Brain pericyte (primary cell): ENCODE measurements at places on chromosomes 12 and 14.

DNA sequence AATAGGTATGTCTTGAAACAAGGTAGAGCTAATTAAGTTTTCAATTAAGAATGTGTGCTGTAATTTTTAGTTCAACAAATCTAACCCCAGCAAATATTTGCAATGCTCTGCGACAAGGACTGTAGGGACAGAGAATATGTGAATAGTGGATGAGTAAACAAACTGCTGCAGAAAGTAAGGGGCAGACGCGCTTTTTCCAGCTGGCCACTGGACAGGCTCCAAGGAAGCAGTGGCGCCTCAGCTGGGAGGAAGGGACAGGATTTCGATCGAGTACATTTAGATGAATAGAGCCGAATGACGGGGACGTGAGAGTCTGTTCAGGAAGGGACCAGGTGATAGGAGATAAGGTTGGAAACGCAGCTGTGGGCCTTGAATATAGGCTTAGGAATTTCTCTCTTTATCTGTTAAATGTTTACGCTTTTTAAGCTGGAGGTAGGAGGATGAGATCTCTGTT, 69.3 kb downstream of the ELK3 start:
- no peak for DNase-seq

GRCh38 chr14:81447021-81447764, 47.1 kb upstream of the STON2 start:
- no peak for DNase-seq

DNA sequence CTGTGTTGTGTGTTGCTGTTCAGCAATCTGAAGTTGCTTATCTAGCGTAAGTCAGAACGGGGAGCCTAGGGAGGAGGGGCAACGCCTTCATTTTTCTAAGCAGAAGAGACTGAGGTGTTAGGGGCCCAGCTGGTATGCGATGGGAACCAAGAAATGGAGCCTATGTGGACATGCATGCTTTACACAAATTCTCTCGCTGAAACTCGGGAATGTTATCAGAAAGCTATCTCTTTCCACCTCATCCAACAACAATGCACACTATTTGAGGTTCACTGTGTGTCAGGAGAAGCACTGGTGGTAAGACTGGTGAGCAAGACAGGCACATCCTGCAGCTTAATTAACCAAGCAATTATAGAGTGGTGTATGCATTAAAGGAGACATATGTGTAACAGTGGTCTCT, 89.7 kb downstream of the NRXN3 start:
- no peak for DNase-seq

GRCh38 chr12:4563336-4563735, 1.3 kb downstream of the DYRK4 start:
- DNase-seq: no peak

GRCh38 chr12:49903351-49903699, 375 bp downstream of the FAIM2 start:
- no peak for DNase-seq

DNA sequence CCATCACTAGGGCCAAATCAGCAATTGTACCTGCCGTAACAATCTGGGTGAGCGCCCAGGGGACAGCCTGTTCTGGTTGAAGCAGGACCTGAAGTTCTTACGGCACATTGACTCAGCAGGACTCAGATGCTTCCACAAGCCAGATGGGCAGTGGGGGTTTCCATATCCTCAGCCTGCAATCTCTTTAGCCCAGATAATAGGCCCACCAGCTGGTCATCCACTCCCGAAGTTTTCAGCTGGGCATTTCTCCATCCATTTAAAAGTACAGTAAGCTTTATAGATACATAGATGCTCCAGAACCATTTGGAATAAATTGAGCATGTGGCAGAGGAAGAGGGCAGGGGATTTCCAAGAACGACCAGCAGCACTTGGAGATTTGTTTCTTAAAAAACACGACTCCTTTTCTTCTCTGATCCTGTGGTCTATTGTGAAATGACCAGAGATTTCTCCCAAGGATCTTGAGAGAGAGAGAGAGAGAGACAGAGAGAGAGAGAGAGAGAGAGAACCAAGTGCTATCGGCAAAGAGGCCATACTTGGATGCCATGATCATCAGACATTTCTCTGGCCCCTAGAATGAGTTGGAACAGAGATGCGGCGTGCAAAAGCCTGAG, 74.8 kb upstream of the PLXNC1 start:
- no peak for DNase-seq

- DNase-seq: no peak
These were observed 32.9 kb downstream of the LGR5 start for GRCh38 chr12:71472441-71472911.

DNA sequence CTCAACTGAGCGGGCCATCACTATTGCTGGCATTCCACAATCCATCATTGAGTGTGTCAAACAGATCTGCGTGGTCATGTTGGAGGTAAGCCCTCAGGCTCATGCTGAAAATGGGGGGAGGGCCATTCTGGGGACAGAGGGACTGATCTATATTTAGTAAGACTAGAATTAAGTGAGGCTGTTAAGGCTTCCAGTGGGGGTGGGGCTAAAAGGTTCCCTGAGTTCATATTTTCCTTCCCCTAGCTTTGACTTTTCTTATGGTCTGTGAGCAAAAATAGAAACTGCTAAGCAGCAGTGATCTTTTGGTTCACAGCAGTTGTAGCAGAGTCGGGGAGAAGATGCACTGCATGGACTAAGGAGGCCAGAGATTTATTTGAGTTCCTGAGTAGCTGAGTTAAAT, 9.2 kb downstream of the PCBP2 start:
- DNase-seq: no peak

- no peak for DNase-seq
These were observed 230.2 kb upstream of the RGS6 start for GRCh38 chr14:71701990-71702389.

- DNase-seq: no peak
These were observed 566 bp upstream of the PRDM4 start for GRCh38 chr12:107761502-107761904.

DNA sequence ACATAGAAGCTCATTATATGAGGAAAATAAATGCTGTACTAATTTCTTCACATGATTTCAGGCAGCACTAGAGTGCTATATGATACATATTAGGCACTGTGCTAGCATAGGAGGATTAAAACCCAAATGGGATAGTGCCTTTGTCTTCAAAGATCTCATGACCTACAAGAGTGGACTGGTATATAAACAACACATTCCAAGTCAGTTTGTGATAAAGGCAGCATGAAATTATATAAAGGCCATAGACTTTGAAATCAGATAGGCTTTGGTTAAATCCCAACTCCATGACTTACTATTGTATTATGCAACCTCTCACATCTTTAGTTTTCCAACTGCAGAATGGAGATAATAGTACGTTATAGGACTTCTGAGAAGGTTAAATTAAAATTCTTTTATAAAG, 179.7 kb downstream of the RAD51B start:
- DNase-seq: no peak

GRCh38 chr14:49733836-49734235, 34.1 kb upstream of the KLHDC2 start:
- no peak for DNase-seq

DNA sequence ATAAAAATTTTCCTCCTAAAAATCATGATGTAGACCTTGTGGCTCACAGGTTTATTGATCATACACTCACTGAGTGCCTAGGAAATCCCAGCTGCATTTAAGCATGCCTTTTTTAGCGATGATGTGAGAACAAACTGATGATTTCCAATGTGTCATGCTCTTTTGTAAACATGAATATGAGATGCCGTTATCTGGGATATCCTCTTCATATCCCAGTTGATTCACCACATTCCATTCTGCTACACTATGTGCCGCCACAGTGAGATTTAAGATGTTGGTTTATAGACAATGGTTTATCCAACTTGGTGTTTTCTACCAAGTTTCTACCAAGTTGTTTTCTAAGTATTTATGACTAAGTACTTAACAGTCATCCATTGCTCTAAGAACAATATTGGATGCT, 5.2 kb downstream of the OR4E1 start:
- no peak for DNase-seq

- no peak for DNase-seq
These were observed 765.2 kb upstream of the SEL1L start for GRCh38 chr14:82298811-82299210.

GRCh38 chr12:106141452-106141851, 2.7 kb upstream of the NUAK1 start:
- no peak for DNase-seq

GRCh38 chr14:104799244-104800014, 1.5 kb upstream of the ZBTB42 start:
- no peak for DNase-seq

DNA sequence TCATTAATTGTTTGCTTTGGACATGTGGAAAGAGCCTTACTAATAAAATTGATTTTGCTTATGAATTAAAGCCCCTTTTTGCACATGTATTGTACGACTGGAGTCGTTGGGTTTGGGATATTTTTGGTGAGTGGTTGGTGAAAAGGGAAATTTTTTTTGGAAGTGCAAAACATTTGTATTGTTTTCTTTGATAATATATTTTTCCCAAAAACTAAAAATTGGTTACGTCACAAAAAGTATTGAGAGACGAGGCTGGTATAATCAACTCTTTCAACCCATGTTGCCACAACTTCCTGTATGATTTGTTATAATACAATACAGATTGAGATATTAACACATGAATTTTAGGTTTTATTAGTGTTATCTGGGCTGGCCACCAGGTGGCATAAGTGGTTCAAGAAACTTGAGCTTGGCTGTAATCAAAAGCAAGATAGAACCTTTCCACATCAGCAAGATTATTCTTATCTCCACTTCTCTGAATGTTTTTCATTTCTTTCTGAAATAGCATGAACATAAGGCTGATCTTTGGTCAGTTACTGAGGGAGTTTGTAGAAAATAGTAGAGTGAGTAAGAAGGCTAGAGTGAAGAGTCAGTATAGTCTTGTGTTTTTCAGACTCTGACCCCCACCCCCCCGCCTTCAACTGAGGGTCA, 8.7 kb downstream of the NGDN start:
- no peak for DNase-seq

DNA sequence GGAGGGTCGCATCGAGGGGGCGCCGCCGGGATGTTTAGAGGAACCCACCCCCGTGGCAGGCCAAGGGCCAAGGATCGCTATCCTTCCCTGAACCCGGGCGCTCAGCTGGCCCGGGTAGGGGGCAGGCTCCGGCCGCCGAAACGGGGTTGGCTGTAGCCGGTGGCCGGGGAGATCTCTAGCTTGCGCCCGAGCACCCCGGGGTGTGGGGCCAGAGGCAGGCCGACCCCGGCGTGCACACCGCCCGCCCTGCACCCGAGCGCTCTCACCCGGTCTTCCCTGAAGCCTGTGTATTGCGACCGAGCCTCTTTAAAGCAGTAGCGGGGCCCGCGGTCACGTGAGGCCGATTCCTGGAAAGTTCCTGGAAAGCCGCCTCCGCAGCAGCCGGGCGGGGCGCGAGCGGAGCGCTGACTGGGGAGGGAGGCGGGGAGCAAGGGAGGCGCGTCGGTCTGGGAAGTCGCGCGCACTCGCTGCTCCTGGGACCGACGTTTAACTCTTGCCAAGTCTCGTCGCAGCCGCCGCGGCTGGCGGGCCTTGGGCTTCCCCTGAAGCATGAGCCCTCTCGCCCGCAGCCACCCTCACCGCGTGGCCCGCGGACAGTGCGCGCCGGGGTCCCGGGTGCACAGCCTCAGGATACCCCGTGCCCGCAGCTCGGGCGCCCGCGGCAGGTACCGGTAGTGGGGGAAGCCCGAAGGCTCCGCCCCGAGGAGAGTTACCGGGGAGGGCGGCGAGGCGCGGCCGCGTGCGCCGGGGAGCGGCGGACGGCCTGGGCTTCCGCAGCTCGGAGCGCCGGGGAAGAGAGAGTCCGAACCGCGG, 1.7 kb upstream of the SOCS2 start:
- DNase-seq: peak; percentile 54

GRCh38 chr14:44286201-44286600, 220.9 kb downstream of the FSCB start:
- DNase-seq: no peak

DNA sequence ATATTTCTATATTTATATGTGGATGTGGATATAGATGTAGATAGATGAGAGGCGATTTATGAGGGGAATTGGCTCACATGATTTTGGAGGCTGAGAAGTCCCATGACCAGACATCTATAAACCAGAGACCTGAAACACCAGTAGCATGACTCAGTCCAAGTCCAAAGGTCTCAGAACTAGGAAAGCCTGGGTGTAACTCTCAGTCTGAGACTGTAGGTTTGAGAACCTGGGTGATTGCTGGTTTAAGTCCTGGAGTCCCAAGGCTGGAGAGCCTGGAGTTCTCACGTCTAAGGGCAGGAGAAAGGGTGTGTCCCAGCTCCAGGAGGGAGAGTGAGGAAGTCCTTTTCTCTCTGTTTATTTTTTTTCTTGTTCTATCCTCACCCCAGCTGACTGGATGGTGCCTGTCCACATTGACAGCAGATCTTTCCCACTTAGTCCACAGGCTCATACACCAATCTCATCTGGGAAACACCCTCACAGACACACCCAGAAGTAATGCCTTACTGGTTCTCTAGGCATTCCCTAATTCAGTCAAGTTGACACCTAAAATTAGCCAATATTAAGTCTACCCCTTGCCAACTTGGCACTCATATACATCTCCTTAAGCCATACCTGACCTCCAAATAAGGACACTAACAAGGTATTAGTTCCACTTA, 45.4 kb downstream of the EMP1 start:
- no peak for DNase-seq

GRCh38 chr12:94198872-94199271, 50.5 kb downstream of the PLXNC1 start:
- no peak for DNase-seq

GRCh38 chr12:109727039-109727723, 13.6 kb downstream of the FAM222A start:
- no peak for DNase-seq

- DNase-seq: no peak
These were observed 115.6 kb upstream of the PKP2 start for GRCh38 chr12:33012226-33012625.

DNA sequence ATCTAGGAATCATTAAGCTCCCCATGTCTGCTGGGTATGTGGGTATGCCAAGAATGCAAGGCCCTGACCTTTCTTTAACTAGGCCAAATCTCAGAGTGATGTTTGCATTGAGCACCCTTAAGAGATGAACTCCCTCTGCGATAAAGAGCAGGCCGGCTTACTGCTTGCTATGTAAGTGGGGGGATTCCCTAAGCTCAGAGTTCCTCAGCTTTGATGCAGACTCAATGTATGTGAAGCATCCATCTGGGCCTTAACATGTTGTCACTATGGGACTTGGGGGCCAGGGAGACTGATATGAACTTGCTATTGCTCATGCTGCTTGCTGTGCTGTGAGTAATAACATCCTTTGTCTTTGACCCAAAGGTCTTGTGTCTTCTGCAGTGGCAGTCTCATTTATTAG, 149.7 kb downstream of the C12orf75 start:
- no peak for DNase-seq
